ENCODE measurements at places on chromosomes 3 and 15.

- DNase-seq: no peak
Observed at GRCh38 chr15:95559875-95560394, 770.6 kb upstream of the NR2F2 start.

GRCh38 chr3:194998417-194998816 lies 272.5 kb downstream of the XXYLT1 start:
- no peak for DNase-seq

DNA sequence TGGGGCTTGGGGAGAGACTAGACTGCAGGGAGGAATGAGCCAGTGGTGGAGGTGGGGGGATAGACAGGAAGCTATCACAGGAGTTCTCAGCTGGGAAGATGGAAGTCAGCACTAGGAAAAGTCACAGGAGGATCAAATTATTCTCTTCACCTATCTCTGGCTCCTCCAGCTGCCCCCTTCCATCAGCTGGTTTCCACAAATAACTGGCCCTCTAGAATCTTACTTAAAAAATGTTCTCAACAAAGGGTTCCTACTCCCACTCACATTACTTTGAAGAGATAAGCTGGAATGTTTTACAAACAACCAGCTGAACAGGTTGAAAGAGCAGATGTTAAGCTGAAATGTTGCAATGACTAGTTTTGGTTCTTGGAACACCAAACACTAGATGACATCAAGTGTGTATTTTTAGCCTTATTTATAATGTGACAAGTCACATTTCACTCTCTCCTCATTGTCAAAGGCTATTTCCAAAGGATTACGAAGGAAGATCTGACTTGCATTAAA lies 102.7 kb upstream of the AADACL2 start:
- no peak for DNase-seq

DNA sequence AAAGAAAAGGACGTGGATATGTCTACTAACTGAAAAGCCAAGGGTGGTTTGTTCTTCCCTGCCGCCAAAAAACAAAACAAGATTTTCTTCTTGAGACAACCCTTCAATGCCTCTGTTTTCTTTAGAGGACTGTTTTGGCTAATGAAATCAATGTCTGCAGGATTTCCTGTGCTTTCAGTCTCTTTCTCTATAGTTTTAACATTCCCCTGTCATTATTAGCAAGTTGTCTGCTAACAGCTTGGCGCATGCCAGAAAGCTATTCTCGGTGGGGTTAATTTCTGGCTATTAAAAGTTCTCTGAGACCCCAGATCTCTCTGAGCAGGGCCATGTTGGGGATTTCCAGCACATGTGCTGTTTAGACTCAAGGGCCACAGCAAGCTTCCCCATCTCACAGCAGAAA lies 56.7 kb downstream of the ITPR1 start:
- DNase-seq: no peak

- no peak for DNase-seq
Observed at GRCh38 chr15:70566989-70567388, 196.4 kb downstream of the UACA start.

DNA sequence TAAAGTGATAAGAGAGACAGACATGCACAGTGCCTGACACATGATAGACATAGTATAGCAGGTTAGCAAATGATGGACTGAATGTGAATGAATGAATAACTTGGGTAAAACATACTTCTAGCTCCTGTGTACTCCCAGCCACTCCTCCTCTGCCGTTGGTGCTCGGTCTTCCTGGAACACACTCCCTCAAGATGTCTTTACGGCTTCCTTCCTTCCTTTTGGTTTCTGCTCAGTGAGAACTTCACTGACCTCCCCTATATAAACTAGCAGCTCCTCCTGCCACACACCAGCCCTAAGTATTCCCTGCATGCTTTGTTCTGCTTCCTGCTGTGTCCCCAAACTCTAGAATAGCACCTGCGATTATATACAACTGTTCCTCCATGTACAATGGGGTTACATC lies 50.2 kb downstream of the RAD54L2 start:
- no peak for DNase-seq

- DNase-seq: no peak
Observed at GRCh38 chr15:25416693-25417092, 22.1 kb downstream of the UBE3A start.

DNA sequence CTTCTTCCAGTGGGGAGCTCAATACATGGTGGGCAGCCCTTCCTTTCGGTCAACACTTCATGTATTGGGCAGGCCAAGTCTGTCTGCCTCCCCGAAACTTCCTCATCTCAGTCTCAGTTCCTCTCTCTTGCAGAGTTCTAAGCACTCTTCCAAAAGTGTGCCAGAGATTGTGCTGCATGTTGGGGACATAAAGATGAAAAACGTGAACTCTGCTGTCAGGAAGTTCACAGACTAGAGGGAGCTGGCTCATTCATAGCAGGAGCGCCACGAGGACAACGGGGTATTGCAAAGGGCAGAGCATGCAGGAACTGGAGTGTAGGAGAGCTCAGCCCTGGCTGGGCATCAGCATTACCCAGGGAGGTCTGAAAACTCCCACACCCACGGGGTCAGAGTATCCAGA lies 15.3 kb upstream of the EPHB3 start:
- DNase-seq: no peak

GRCh38 chr3:38476157-38476756 lies 19.9 kb upstream of the EXOG start:
- DNase-seq: no peak

- no peak for DNase-seq
Observed at GRCh38 chr15:59746777-59747176, 57.7 kb upstream of the BNIP2 start.

GRCh38 chr15:90009301-90010022 lies 8.3 kb downstream of the ZNF710 start:
- DNase-seq: no peak

Measured in left renal pelvis (tissue), 4 donors.